Neural progenitor cell (in vitro differentiated cells): ENCODE measurements at places on chromosomes 1 and 21. TPM values are rescaled to one million over a fixed set of nuclear protein-coding genes. Genes with fewer than 3 reads are reported as not detected.
A peak's percentile ranks its signal among the peaks of the same experiment; 100 is the strongest.

GRCh38 chr21:26881504-26882228 is 36.5 kb upstream of the ADAMTS1 start:
- DNase-seq = peak; percentile 17

Gene RNF187
- 16.1 and 32.3 TPM in 2 replicates for total RNA-seq

- peak; percentile 72 for DNase-seq
Measured at GRCh38 chr1:27525296-27526272, 35.6 kb upstream of the WASF2 start.

Gene OR2AK2
- not detected in 2 replicates for total RNA-seq

Gene CD2
- total RNA-seq = 0.71 and 1.5 TPM in 2 replicates

DNA sequence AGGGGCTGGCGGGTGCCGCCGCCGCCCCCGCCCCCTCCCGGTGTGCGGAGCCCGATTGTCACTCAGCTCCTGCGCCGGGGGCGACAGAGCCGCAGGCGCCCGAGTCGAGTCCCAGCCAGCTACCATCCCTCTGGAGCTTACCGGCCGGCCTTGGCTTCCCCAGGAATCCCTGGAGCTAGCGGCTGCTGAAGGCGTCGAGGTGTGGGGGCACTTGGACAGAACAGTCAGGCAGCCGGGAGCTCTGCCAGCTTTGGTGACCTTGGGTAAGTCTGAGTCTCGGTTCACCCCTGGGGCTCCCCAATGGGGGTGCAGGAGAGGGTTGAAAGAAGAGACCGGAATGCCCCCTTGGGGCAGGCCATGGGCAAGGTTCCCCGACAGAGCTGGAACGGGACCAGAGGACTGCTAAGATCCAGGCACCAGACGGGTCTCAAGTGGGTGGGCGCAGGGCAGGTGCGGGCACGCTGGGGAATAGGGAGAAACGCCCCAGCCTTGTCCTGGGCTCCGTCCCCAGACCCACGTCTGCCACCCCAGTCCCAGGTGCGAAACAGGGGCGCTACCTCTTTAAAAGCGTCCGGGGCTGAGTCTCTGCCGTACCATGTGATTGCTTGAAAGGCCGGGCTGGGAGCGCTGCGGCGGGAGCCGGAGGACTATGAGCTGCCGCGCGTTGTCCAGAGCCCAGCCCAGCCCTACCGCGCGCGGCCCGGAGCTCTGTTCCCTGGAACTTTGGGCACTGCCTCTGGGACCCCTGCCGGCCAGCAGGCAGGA is at the start of gene ADORA1:
Gene ADORA1 (plus strand): TSS at position 61 of the 765 bp plus-strand sequence. CDS start 1,116 bp downstream, outside the sequence.
- DNase-seq = peak; percentile 87

Gene RCAN3
- 7.5 and 9.3 TPM in 2 replicates for total RNA-seq

Gene VHLL
- total RNA-seq = 0.34 TPM in 1 of 2 replicates, not detected in the other

DNA sequence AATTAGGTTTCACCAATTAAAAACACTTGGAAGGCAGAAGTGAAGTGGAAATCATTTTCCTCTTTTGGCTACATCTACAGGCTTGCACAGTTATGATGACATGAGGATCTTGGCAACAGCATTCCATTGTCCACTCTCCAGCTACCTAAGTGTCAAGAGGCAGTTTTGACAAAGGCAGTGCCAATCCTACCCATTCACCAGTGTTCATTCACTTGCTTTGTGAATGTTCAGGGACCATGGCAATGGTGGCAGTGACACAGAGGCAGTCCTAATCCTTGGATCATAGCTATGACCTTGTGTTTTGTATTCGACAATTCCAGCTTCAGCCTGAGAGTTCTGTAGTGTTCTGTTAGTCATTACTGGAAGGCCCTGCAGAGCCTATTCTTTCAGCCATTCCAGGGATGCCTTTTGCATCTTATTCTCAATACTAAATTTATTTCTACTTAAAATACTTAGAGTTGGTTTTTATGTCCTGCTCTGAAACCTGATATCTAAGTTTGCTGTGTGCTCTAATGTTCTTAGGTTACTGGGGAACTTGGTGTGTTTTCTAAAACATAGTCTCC is 36.7 kb downstream of the CRB1 start:
- DNase-seq = no peak
